ENCODE measurements at places on chromosomes 3 and 15.
A peak's percentile ranks its signal among the peaks of the same experiment; 100 is the strongest.

- no peak for DNase-seq
Measured at GRCh38 chr3:13867732-13868131, 12.1 kb downstream of the WNT7A start.

DNA sequence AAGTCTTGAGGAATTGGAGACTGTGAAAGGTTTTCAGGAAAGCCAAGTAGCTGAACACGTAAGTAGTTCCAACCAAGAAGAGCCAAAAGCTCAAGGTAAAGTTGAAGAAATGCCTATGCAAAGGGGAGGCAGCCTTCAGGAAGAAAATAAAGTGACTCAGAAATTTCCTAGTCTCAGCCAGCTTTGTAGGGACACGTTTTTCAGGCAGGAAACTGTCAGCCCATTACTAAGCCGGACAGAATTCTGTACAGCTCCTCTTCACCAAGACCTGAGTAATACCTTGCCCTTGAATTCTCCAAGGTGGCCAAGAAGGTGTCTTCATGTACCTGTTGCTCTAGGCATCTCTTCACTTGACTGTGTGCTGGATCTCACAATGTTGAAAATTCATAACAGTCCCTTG is 48.6 kb downstream of the CDAN1 start:
- no peak for DNase-seq

DNA sequence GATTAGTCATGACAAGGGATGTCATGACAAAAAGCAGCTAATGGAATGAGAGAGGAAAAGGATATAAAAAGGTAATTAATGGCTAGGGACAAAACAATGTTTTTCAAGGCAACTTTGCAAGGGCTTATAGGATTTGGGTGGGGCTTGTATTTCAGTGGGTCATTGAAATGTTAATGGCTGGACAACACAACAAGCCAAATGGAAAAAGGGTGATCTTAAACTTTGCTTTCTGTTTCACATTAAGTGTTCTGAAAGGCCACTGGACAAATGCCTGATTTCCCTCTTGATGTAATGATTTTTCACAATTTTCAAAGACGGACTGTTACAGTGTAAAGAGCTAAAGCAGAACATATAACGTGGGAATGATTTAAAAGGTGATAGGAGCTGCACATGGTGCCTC is 345.0 kb downstream of the TUSC7 start:
- DNase-seq, result no peak

DNA sequence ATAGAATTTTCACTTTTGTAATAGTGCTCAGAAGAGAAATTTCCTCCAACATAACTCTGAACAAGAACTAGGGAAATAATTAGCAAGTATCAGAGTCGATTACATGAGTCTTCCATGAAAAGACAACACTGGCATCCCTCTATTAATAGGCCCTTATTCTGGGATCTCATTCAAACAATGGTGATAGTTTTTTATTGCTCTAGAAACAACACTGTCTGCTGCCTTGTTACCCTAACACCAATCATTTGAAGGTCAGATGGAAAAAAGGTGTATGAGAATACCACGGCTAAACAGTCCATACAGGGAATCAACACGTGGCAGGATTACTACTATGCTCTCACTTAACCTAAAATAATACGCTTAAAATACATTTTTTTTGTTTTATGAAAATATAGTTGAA is 35.9 kb downstream of the GNB4 start:
- no peak for DNase-seq

GRCh38 chr3:136396916-136397315 is 146.8 kb downstream of the PCCB start:
- no peak for DNase-seq

DNA sequence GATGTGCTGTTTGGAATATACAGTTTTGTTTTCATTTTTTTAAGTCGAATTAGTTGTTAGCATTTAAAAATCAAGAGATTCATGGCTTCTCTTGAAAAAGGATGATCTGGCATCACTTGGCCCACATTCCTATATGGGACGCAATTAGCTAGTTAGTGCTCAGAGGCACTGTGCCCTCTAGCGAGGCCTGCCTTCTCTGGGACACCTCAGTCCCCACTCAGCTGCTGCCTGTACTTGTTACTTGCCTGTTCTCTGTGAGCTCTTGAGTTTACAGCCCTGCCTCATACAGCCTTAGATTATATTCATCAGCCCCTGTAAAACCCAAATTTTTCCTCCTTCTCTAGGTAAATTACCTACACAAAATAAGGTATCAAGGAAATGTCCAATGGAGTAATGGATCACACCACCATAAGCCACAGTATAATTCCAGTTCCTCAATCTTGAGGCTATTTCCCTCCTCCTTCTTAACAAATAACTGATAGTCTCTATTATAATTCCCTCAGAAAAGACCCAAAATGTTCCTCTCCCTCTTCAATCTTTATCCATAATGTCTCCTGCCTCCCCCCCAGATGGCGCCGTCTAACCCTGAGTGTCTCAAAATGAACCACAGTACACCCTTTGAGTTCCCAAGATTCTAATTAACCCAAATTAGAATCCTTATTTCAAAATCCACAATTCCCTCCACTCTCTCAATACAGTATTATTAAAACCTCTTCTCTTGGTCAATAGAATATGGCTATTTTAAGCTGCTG is 2.7 kb downstream of the ZMAT3 start:
- DNase-seq, result no peak

DNA sequence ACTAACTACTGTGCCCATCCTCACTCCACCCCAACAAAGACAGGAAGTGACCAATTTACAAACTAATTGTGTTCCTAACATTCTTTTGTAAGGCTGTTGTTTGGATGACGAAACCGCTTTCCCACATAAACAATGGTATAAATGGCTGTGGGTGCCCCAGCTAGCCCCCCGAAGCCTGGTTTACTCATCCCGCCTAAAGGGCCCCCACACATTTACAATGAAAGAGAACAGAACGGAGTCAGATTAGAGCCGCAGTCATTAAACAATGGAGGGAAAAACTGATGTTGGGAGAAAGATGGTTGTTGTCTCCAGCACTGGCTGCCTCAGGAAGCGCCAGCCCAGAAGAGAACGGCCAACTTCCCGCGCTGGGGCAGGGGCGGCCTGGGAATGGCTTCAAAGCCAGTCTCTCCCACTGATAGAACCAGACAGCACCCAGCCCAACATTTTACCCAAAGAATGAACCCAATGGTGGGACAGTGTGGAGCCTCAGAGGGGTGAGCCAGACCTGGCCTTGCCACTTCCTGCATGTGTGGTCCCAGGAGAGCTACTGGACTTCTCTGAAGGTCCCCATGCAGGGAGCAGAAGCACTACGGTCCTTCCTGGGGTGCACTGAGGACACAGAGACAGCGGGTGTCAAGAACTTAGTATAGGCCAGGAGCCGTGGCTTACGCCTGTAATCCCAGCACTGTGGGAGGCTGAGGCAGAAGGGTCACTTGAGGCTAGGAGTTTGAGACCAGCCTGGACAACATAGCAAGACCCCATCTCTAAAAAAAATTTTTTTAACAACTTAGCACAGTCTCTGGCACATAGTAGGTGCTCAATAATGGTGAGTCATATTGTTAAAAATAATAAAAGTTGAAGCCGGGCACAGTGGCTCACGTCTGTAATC is 75.8 kb upstream of the GATA2 start:
- DNase-seq, result no peak

DNA sequence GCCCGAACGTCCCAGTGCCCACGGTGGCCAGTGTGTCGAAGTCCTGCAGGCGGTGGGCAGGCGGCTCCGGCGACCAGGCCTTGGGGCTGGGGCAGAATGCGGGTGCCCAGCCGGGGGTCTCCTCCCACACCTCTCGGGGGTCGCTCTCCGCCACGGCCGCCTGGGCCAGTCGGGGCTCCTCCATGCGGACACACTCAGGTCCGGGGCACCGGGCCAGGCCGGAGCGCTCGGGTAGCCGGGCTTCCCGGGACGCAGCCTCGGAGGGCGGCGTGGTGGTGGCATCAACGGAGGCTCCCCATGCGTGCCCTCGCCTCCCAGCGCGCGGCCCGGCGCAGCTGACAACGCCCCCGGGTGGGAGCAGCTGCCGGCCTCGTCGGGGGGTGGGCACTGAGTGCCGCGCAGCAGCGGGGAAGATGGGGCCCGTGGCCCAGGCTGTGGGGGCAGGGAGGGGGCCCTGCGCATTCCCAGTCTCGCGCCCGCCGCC is 30.1 kb upstream of the CERS3 start:
- no peak for DNase-seq

- peak; percentile 59 for DNase-seq
Measured at GRCh38 chr3:127590282-127590592, 296 bp downstream of the TPRA1 start.

DNA sequence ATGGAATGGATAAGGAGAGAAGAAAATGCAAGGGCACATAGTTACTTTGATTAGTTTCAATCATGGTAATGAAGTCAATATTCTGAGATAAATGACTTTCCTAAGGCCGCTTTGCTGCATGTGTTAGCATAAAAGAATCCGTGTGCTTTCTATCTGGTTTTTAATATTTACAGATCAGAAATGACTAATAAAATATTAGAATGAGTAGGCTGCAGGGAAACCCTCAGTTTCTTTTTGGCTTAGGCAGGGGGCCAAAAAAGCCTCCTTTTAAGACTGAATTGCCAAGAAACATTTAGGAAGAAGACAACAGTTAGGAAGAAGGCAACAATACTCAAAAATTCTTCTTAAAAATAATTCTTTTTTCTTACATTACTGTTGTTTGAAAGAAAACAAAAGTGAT is 11.6 kb downstream of the NEK11 start:
- no peak for DNase-seq

DNA sequence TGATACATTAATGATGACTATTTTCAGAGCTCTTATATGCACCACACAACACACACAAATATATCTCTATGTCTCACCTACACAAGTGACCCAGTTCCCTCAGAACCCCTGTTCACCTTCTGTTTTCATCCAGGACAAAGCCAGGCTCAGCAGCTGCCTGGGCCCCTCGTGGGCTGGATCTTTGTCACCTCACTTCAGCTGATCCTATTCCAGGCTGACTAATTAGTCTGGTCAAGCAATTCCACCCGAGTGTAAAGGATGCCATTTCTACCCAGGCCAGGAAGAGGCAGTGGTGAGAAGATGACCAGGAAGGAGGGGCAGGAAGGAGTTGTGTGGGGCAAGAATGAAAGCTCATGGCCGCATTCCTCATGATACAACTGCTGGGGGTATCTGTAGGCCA is 62.3 kb downstream of the DHX30 start:
- no peak for DNase-seq

DNA sequence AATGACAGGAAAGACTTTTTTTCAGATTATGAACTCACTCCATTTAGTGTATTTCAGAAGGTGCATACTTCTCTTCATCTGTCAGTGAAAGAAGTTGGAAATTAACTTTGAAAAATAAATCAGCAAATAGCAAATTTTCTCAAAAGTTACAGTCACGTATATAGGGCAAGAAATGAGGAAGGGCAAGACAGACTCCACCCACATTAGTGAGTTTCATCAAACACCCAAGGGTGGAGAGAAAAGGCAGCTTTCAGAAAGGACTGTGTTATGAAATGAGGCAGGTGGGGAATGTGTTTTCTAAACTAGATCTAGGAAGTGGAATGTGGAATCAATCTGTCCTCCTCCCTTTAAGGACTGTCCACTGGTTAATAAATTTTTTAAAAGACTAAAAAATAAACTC is 2.9 kb downstream of the SLC22A13 start:
- no peak for DNase-seq

DNA sequence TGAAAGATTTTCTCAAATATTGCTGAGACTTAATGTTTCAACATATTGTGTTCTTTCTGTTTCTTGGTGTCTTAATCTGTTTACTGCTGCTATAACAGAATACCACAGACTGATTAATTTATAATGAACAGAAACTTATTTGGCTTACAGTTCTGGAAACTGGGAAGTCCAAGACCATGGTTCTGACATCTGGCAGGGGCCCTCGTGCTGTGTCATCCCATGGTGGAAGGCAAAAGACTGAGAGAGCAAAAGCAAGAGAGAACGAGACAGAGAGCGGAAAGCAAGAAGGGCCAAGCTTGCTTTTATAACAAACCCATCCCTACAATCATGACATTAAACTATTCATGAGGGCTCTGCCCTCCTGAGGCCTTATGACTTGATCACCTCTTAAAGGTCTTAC is 88.7 kb downstream of the ARNT2 start:
- no peak for DNase-seq

- no peak for DNase-seq
Measured at GRCh38 chr15:43508991-43509659, 8.3 kb upstream of the MAP1A start.

- DNase-seq, result no peak
Measured at GRCh38 chr3:124650798-124651197, 79.5 kb upstream of the UMPS start.

- no peak for DNase-seq
Measured at GRCh38 chr15:95019907-95020306, 788.5 kb downstream of the MCTP2 start.

GRCh38 chr3:27354161-27354560 is 15.0 kb downstream of the NEK10 start:
- no peak for DNase-seq

- DNase-seq, result no peak
Measured at GRCh38 chr3:195806916-195807231, 4.9 kb downstream of the MUC4 start.

- no peak for DNase-seq
Measured at GRCh38 chr3:175404621-175405020, 545.5 kb downstream of the NAALADL2 start.

DNA sequence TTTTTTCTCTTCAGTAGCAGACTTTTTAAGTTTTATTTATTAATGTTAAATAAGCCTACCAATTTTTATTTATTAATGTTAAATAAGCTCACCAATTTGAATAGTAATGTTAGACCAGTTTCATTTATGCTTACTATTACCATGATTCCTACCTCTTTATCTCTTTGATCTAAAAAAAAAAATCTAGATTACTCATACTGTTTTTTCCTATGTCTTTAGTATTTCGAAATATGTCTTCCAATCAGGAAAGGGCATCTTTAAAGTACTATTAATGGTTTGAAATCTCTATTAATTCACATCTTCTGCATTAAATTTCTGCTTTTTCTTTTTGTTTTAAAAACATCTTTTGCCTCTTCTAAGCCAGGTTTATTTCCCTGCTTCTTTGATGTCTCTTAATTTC is 27.5 kb upstream of the MAPKBP1 start:
- DNase-seq, result no peak

DNA sequence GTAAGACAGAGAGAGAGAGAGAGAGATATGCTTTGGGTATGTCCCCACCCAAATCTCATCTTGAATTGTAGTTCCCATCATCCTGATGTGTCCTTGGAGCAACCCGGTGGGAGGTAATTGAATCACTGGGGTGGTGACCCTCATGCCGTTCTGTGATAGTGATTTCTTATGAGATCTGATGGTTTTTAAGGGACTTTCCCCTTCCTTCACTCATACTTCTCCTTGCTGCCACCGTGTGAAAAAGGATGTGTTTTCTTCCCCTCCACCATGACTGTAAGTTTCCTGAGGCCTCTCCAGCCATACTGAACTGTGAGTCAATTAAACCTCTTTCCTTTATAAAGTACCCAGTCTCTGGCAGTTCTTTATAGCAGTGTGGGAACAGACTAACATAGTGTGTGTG is 60.3 kb downstream of the EOMES start:
- DNase-seq, result no peak

- DNase-seq, result no peak
Measured at GRCh38 chr15:88678755-88679154, 39.9 kb downstream of the ISG20 start.

- no peak for DNase-seq
Measured at GRCh38 chr3:191051037-191051436, 148.0 kb upstream of the OSTN start.

- DNase-seq, result no peak
Measured at GRCh38 chr3:188199386-188199785, 45.4 kb downstream of the LPP start.

- DNase-seq, result no peak
Measured at GRCh38 chr15:37933666-37934065, 774 bp upstream of the TMCO5A start.
